ENCODE measurements at places on chromosomes 6 and 20.

DNA sequence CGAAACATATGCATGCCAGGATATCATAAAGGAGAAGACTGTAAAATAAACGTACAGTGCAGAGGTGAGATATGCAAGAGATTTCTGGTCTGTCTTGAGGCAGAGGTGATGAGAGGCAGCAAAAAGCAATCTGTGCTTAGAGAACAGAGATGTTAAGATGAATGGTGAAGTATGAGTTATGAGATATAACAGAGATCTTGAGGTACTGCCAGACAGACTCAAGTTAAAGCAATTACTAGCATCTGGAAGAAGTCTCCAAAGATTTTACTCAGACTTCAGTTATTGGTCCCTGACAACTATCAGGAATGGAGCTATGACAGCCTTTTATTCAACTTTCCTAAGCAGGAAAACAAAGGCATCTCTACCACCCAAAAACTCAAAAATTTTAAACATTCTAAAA, 122.8 kb upstream of the DST start:
- DNase-seq: no peak

DNA sequence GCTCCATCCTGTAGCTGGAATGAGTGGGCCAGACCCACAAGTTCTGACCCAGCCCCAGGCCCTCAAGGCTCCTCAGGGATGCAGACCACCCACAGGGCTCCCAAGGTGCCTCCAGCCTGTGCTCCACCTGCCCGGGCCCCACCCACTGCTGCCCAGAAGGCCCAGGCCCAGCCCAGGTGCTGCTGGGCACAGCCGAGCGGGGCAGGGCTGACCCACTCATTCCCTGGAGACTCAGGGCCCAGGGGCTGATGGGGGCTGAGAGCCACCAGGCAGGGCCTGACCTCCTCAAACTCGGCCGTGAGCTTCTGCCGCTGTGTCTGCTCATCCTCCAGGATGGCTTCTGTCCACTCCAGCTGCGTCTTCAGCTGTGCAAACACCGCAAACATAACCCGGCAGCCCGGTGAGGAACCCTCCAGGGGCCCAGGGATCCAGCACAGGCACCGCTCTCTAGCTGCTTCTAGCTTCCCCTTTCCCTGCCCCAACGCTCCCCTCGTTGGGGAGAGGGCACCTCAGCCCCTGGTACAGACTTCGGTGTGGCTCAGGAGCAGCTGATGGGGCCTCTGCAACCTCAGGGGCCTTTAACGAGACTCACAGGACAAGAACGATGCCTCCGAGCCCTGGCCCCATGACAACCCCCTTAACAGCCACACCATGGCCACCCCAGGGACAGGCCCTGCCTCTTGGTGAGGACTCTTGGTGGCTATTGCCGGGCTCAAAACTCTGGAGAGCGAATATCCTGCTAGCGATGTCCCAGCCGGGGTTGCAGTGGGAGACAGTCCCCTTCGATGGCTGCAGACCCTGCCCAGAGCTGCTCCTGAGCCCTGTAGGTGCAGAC, 46.0 kb downstream of the DSTN start:
- no peak for DNase-seq

DNA sequence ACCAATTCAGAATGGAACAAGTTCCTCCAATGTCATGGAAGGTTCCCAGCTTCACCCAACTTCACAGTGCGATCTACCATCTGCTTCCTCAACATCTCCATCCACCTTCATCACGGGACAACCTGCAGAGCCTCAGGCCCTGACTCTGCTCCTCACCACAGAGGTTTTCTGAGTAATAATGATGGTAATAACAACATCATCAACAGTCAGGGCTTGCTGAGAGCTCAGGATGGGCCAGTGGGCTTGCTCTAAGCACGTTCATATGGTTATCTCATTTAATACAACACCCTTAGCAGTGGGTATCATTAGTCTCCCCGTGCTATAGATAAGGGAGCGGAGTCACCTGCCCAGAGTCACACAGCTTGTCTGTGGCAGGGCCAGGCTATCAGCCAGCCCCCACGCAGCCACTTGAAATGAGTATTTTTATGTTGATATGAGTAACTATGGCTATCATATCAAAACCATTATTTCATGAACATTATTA, 38.6 kb downstream of the PREX1 start:
- no peak for DNase-seq

GRCh38 chr20:2292416-2293110, 3.2 kb upstream of the TGM3 start:
- peak; percentile 10 for DNase-seq

DNA sequence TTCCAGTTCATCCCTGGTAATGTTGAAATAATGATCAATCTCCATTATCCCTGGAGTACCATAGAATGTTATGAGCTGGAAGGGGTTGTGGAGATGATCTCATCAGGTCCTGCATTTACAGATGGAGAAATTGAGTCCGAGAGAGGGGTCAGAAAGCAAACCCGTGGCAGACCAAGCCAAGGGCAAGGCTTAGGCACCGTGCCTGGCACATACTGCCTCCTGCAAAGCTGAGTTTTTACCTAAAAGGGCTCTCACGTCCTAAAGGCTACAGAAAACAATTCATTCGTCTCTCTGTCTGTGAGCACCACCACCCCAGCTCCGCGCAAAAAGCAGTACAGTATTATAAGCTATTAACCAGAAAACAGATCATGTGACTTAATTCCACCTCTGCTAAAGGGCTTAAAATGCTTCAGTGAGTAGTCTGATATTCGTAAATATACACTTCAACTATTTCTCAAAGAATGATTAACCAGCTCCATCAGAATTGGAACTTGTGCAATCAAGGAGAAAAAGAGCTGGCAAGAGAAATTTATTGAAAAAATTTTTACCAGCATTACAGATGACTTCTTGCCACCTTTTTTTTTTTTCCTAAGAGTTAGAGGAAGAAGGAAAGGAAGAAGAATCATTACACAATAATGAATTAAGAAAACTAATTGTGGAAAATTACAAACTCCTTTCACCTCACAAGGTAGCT, 3.4 kb upstream of the PARD6B start:
- no peak for DNase-seq

DNA sequence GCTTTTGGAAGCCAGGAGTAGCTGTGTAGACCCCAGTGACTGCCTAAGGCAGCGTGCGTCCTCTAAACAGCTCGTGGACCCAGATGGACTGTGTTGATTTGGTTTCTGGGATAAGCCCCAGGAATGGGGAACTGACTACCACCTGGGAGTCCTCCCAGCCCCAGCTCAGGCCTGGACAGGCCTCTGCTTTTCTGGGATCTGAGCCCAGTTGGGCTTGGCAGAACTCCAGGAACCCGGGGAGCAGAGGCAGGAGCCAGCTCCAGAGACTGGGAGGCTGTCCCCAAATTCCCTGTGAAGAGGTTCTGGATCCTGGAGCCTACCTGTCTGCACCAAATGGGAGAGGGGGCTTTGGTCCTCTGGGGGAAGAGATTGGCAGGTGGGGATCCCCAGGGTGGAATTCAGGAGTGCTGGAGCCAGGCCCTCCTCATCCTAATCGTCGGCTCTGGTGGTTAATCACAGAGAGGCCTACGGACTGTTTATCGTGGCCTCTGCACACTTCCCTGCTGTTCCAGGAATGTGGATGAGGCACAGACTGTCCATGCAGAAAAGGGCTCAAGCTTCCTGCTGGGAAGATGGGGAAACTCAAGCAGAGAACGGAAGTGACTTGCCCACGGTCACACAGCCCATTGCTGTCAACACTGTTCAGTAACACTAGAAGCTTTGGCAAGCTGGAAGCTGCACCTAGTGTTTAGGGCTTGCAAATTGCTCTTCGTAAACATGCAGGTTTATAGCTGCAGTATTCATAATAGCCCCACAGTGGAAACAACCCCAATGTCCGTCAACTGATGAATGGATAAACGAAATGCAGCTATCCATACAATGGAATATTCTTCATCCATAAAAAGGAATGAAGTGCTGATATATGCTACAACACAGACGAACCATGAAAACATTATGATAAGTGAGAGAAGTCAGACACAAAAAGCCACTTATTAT, 100.6 kb downstream of the KCNB1 start:
- DNase-seq: no peak

GRCh38 chr20:60506061-60506460, 547.8 kb downstream of the CDH26 start:
- no peak for DNase-seq

DNA sequence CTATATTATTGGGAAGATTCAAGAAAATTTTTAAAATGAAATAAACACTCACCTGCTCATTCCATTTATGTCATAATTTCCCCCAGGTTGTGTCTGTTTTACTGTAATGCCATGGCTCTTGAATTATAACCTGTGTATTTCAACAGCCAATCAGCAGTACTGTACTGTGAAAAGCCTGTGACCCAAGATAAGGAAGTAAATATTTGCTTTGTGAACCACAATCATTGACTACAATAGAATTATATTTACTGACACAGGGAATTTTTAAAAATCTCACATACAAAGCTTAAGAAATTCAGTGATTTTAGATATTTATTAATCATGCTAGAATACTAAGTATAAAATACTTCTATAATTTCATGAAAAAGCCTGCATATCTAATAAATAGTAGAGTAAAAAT, 6.0 kb downstream of the RGS17 start:
- DNase-seq: no peak

GRCh38 chr20:56566621-56567020, 33.6 kb downstream of the FAM209B start:
- DNase-seq: no peak

DNA sequence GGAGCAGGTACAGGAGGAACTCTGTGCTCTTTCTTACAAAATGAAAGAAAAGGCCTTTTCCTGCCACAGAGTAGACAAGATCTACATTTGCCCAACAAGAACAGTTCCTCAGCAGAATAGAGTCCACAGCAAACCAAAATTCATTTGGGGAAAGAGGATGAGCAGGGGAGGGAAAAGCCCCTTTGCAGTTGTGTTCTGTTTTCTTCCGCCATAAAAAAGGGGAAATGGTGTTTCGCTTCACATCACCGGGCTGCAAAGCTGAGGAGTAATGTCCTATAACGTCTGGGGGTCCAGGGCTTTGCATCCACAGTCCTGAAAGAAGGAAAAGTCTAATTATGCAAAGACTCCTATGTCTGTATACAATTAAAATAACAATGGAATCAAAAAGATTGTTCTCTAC, at the start of gene GPR31:
Gene GPR31 (minus strand): TSS at position 118 of the 400 bp plus-strand sequence. CDS start 149 bp downstream, outside the sequence.
- no peak for DNase-seq

DNA sequence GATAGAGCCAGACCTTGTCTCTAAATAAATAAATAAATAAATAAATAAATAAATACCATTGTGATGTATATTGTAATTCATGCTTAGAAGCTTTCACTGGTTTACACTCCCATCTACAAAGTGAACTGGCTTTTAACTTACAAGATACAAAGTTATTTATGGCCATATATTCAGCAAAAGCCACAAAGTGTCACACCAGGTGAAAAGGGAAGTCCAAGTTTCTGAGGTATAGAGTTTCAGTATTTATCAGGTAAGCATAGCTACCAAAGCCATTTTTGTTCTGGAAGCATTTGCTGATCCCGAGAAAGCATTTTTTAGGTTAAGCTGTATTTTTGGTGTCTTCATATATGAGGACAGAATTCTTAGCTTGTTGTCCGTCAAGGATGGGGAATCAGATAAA, 22.1 kb upstream of the PKIG start:
- DNase-seq: no peak
